ENCODE measurements at places on chromosomes 7 and 10.

DNA sequence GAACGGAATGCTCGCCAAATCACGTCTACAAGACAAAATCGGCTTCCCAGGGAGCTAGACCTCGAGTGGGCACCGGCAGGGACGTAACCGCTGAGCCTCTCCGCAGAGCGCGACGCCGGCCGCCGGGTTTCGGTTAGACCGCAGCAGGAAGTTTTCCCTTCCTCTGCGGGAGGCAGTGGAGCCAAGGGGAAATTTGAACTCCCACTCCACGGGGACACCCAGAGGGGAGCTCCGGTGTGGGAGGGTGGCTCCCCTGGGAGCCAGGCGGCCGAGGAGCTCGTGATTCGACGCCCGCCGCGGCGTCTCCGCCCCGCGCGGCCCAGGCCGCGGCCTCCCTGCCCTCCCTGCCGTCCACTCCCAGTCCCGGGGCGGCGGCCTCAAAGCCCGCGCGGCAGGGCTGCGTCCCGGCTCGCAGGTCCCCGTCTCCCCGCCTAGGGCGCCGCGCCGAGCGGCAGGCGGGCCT, 426 bp downstream of the SYPL1 start:
- DNase-seq: peak; percentile 69

DNA sequence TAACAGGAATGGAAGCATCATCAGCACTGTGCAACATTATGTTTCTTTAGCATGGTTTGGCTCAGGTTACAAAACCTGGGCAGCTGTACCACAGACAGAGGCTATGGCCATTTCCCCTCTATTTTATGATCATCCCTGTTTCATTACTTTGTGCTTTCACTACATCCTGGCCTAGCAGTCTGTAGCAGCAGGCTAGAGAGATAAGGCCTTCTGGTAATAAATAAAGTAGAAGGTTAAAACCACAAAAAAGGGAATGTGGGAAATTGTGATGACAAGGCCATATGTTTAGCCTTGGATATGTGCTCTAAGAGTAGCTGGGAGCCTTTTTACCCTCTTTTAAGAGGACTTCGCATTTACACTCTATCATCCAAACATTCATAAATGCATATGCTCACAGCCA, 266.2 kb upstream of the PHF14 start:
- DNase-seq: no peak

DNA sequence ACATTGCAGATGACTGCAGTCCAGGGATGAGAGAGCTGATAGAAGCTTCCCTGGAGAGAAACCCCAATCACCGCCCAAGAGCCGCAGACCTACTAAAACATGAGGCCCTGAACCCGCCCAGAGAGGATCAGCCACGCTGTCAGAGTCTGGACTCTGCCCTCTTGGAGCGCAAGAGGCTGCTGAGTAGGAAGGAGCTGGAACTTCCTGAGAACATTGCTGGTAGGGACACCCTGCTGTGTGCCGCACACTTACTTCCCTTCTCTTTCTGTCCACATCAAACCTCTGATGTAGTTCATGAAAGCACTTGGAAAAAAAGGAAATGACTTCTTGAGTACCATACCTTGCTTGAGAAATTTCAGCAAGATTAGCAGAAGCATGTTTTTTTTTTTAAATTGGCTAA, 25.3 kb downstream of the MAP3K8 start:
- DNase-seq: no peak

GRCh38 chr7:35658606-35659201, 36.2 kb downstream of the HERPUD2 start:
- DNase-seq: no peak

- no peak for DNase-seq
Observed at GRCh38 chr10:24444337-24444736, 235.4 kb downstream of the KIAA1217 start.

DNA sequence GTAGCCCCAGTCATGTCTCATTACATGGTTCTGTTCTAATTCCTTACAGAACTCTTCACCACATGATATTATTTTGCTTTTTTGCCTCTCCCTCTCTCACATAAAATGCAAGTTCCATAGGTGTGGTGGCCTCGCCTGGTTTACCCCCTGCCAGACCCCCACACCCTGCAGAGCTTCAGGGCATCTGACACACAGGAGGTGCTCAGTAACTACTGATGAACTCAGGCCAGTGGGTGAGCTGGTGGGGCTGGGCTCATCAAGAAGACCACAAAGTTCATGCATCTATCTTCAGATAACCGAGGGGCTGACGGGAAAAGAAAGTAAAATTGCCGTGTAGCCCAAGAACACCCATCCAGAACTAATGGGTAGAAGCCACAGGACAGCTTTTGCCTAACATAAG, 253.1 kb downstream of the GRID1 start:
- no peak for DNase-seq

DNA sequence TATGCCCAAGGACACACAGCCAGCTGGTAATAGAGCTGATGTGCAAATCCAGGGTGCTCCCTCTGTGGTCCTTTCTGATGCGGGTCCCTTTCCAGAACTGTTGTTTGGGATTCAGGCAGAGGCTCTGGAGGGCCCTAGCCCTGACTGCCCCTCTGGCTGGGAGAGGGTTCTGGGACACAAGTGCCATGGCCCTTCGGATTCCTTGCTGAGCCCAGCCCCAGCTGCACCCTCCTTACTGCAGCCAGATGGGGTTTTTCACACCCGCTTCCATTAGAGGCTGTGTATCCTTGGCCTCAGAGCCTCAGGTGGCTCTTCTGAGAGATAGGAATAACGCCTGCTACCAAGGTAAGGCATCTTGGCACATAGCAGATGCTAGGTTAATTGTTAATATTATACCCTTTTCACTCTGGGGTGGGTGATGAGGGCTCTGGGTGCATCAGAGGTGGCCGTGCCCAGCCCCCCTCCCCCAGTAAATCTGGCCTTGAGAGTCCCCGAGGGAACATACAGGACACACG, 89.8 kb upstream of the LRRC4 start:
- DNase-seq: no peak

DNA sequence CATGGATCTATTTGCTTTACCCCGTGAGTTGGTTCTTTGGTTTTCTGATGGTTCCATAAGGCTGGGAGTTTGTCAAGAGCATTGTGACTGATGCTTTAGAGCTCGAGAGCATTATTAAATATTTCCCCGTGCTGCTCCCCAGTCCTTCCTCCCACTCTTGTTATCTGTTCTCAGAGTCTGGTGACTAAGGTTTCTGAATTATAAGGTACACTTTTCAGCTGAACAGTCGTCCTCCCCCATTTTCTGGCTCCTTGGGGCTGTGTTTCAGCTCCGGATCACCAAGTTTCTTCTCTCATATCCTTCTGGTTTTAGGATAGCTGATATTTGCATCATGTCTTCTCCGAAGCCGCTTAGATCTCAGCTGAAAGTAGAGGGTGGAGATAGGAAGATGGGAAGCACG, 57.8 kb upstream of the CACNB2 start:
- DNase-seq: no peak

DNA sequence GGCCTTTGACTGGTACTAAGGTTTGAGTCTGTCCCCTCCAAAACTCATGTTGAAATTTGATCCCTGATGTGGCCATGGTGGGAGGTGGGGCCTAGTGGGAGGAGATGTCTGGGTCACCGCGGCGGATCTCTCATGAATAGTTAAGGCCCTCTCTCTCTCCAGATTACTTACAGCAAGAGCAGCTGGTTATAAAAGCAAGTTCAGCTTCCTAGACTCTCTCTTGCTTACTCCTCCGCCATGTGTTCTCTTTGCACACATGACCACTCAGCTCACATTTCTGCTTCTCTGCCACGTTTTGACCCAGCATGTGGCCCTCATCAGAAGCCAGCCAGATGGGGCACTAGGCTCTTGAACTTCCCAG, 29.9 kb upstream of the ZMIZ1 start:
- DNase-seq: no peak

DNA sequence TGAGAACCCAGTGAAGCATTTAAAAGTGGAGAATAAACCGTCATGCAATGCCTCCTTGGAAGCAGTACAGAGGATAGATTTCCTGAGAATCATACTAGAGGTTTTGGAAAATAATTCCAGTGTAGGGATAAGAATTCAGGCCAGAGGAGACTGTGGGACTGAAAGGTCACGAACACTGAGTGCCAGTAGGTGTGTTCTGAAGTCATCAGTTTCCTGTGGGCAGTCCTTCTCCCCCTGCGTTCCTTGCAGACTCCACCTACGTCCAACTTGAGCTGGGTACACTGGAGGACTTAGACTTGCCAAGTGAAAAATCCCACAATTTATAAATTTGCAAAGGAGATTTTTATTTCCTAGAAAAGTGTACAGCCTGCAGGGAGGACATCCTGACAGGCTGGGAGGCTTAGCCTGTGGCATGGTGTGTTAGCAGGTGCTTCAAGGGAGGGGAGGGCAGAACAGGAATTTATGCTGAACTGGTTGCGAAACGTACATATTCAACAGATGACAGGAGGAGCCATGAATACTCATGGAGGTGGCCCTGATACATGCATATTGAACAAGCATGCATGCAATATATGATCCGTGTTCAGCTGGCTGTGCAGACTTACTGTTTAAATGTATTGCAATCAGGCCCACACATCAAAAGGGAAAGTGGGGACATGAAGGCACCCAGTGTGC, 72.9 kb upstream of the POM121L12 start:
- no peak for DNase-seq

DNA sequence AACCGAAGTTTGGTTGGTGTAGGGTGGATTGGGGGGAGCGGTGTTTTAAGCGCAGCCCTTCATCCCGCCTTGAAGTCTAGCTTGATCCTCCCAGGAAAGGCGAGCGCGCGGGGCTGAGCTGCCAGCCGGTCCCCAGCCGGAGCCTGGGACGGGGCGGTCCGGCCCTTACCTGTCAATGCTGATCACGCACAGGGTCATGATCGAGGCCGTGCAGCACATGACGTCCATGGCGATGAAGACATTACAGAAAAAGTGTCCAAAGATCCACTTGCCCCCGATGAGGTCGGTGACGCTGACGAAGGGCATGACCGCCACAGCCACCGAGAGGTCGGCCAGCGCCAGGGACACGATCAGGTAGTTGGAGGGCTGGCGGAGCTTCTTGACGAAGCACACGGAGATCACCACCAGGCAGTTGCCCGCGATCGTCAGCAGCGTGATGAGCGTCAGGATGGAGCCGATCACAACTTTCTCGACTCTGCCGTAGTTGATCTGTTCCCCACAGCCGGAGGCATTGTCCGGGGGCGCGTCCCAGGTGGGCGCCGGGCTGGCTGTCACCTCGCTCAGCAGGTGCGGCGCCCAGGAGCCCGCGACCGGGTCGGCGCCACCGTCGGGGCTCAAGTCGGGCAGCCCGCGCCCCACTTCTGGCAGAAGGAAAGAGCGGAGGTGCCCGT, 740 bp downstream of the HTR7 start:
- no peak for DNase-seq

DNA sequence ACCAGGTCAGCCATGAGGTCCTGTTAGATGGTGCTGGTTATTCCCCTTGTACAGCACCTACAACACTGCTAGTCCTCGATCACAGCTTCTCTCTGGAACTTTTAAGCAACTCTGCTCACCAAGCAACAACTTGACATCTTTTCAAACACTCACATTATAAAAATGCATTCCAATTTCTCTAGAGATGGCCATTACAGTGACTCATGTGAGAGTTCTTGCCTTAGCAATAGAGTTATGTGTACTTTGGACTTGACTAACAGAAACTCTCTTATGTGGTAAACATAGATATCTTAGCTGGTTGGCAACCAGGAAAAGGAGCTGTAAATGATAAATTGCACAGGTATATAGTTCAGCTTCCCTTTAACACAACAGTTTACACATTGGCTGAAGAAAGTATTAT, 122.2 kb downstream of the PDE1C start:
- DNase-seq: peak; percentile 6

DNA sequence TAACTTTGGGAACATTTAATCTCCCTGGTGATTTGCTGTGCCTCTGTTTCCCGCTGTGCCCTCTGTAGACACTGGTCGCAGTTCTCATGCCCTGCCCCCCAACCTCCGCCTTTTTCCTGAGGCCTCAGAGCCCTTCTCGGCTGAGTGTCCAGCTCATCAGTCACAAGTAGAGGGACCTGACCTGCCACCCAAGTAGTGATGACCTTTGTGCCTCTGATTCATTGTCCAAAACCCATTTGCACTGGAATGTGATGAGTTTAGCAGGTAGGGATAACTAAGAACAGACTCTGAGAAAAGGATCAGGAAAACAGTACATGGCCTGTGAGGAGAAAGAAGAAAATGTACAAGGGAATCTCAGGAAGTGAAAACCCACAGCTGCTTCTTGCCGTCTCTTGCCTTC, 58.8 kb downstream of the LANCL2 start:
- DNase-seq: no peak

GRCh38 chr7:146345251-146345650, 228.7 kb downstream of the CNTNAP2 start:
- DNase-seq: no peak

DNA sequence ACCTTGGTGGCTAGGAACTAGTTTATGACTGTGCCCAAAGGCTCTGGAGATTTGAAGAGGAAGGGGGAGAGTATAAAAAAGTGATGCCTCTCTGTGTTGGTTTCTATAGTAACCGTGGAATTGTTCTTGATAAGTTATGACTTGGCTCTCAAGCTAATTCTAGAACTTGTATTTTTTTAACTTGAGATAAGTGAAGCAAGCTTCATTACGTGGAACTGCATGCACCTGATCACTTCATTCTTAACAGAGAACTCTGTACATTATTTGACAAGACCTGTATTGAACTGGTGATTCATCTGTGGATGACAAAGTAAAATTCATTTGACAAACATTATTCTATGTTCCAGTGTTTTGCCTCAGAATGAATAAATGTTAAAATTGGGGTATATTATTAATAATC, 1452.2 kb downstream of the REEP3 start:
- DNase-seq: no peak

GRCh38 chr10:61633665-61634064, 29.1 kb upstream of the CABCOCO1 start:
- DNase-seq: no peak

DNA sequence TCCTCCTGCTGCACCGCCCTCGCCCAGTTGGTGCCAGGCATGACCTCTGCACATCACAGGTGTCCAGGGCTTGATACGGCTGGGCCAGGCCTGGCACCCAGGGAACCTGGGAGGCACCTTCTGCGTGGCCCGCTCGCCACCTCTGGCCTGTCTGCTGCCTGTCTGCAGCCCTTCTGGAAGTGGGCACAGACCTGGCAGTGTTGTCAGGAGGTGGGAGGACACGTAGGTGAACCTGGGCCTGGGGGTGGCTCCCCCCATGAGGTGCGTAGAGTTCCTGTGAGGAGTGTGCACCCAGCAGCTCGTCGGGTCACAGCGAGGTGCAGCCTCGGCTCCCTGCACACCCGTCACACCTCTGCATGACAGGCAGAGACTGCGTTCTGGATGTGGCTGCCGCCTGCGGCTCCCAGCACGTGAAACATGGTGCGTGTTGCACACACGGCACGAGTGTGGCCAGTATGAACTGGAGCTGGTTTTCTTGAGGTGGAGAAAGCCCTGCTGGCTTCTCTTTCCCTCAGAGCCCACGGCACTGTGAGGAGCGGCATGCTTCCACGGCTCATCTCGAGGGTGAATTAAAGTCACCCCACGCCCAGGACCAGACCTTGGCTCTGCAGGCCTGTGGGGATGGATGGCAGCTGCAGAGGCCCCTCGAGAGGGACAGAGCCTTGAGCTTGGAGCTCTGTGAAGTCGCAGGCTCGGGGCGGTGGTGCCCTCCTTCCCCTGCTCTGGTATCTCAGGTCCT, 24.8 kb downstream of the INPP5A start:
- DNase-seq: no peak

- DNase-seq: peak; percentile 21
Observed at GRCh38 chr7:28389504-28390395, 22.6 kb upstream of the CREB5 start.

- DNase-seq: no peak
Observed at GRCh38 chr7:45703911-45704682, 129.9 kb downstream of the ADCY1 start.
